Fibroblast of skin of left biceps (primary cell): ENCODE measurements at places on chromosomes 4 and X.

GRCh38 chr4:144298519-144298918, 158.0 kb upstream of the GYPA start:
- no peak for DNase-seq

- no peak for DNase-seq
Measured at GRCh38 chr4:187996502-187997177, 1.1 kb downstream of the ZFP42 start.

DNA sequence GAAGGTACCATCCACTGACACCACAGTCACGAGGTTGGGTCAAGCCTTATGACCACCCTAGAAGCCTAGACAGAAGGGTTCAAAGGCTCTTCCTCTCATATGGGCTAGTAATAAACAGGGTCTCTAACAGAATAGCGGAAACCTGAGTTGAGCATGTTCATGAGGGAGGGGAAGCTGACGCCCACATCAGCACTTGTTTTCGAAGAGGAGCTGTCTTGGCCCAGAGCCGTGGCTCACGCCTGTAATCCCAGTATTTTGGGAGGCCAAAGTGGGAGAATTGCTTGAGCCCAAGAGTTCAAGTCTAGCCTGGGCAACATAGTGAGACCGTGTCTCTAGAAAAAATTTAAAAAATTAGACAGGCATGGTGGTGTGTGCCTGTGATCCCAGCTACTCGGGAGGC, 21.5 kb upstream of the TMSB4X start:
- no peak for DNase-seq

- DNase-seq, result no peak
Measured at GRCh38 chrX:155216940-155217440, 730 bp downstream of the VBP1 start.
